ENCODE measurements at places on chromosomes 2 and 18.
A peak's percentile ranks its signal among the peaks of the same experiment; 100 is the strongest.

DNA sequence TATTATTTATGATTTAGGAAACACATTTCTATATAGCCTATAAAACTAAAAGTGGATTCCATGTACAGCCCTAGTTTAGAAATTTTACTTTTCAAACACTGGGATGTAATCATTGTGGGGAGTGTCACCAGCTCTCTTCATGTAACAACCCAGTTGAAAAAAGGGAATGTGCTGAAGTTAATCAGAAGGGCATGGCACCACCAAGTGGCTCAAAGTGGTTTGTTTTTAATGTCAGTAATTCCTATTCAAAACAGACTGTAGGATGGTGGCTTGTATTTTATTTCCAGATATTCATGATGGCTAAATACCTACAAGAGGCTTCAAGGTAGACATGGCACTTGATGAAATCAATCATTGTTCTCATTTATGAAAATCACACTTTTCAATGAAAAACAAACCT lies 58.1 kb upstream of the TMEM182 start:
- no peak for DNase-seq

- DNase-seq, result no peak
These were observed 10.1 kb downstream of the PAX3 start for GRCh38 chr2:222288590-222289277.

- DNase-seq, result no peak
These were observed 93.7 kb upstream of the SETBP1 start for GRCh38 chr18:44586782-44587524.

- no peak for DNase-seq
These were observed 58.7 kb downstream of the SLC40A1 start for GRCh38 chr2:189521699-189522434.

GRCh38 chr2:85601771-85602475 lies 575 bp downstream of the TMEM150A start:
- no peak for DNase-seq

- DNase-seq, result no peak
These were observed 1211.7 kb upstream of the ACVR2A start for GRCh38 chr2:146633159-146633558.

GRCh38 chr2:11829947-11830707 lies 83.7 kb downstream of the LPIN1 start:
- peak; percentile 21 for DNase-seq

GRCh38 chr2:194556629-194557028 lies 1100.4 kb upstream of the SLC39A10 start:
- no peak for DNase-seq

DNA sequence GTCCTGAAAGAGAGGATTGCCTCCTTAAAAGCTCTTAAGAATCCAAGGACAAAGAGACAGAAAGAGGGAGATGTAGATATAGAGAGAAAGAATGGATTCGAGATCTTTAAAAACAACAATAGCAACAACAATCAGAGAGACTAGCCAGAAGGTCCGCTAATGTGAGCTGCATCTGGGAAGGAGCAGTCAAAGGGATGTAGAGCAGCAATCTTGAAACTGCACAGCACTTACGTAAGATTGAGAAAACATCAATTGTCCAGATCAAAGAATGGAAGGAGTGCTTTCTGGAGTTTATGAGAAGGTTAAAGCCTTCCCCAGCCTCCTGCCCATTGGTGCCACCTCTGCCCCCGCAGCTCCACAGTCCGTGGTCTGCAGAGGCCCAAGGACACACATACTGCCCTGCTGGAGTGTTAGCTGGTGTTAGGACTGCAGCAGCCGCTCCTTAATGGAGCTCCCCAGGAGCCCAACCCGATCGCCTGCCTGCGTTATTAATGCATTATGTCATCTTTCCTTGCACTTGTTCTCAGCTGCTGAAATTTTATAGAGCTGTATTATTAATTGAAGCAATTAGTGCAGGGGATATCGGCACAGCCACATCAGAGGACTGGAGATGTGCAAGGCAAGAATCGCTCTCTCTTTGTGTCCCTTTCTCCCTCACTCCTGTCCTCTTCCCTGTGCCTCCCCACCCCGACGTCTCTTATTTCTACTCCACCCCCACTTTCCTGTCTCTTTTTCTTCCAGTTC lies 94.2 kb upstream of the STPG4 start:
- no peak for DNase-seq

GRCh38 chr18:43869451-43870008 lies 592.2 kb upstream of the SYT4 start:
- DNase-seq, result no peak

- no peak for DNase-seq
These were observed 815.3 kb upstream of the HS6ST1 start for GRCh38 chr2:129133692-129134641.
